Esophagus squamous epithelium (tissue), 5 donors: ENCODE measurements at places on chromosomes 13 and 19.

DNA sequence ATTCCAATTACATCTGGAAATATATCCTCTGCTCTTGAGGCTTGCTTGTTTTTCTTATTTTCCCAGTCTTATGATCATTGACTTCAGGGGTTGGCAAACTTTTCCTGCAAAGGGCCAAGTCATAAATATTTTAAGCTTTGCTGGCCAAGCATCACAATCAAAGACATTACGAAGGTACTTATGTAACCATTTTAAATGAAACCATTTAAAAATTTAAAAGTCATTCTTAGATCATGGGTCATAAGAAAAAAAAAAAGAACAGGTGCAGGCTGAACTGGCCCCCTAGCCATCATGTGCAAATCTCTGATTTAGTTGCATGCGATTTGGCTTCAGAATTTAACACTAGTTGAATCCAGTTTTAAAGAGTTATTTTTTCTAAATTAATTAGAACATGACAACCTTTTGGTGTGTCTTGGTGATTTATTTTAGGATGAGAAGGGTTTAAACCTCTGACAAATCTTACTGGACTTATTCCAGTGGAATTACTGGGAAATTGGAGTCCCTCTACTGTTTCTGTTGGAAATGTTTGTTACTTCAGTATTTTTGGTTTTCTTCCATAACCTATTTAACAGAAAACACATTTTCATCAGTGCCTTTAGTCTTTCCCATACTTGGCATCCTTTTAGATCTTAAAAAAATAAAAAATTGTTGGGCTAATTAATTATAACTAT lies 148.1 kb downstream of the NHLRC3 start:
- no peak for DNase-seq

GRCh38 chr13:49356223-49356622 lies 87.6 kb downstream of the CAB39L start:
- DNase-seq = no peak

DNA sequence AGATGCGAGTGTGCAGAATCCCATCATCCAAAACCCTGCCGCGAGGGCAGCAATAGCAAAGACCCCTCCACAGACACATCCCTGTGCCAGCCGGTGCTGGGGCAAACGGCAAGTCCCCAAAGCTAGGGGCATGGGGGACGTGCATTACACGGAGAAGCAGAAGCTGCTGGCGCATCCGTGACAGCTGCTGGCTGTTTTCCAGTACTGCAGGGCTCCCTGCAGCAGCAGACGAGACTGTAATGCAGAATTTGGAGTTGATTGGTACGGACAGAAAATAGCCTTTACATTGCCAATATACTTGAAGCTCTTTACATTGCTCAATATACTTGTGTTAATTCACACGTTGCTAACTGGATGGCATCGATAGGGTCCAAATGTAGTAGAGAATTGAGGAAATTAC lies 77.2 kb upstream of the TMTC4 start:
- DNase-seq = no peak

- DNase-seq = no peak
These were observed 1.6 kb upstream of the SLC7A10 start for GRCh38 chr19:33227242-33227650.

DNA sequence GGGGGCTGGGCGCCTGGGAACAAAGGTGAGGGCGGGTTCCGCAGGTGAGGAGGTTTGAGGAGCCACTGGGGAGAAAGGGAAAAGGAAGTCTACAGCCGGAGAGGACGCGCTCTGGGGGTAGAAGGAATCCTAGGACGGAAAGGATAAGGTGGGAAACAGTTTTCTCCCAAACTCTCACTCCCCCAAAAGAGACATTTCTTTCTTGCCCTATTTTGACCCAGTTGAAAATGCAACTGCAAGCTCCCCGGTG lies 651 bp upstream of the POLR1D start:
- DNase-seq = no peak

- DNase-seq = no peak
These were observed 28.1 kb downstream of the TFDP1 start for GRCh38 chr13:113612607-113613006.

DNA sequence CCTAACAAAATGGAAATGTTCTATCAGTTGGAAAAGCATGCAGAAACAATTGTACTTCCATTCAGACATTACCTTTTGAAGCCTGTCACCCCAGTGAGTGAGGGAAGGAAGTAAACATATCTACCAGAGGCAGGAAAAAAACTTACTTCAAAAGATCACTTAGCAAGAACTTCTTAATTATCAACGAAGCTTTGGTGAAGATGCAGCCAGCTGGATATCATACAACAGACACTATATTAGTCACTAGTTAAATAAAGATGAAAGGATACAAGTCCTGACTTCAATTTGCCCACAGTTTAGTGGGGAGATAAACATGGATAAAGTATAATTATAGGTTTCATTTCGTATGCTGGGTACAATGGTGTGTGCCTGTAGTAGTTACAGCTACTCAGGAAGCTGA lies 148.8 kb downstream of the TNFRSF19 start:
- no peak for DNase-seq

DNA sequence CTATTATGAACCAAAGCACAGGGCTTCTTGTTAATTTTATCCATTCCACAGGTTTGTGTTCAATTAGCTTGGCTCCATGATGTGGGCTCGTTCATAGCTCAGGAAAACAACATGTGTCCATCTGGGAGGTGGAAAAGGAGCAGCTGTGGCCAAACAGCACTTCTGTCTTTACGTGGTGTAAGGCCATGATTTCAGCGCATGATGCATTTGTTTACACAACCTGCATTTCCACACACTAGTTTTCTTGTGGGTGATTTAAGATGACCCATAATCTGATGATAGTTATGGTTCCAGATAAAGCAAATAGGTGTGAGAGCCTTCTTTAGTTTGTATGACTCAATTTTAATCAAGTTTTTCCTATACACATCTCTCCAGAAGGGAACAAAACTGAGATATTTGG lies 101.7 kb downstream of the TNFRSF19 start:
- no peak for DNase-seq

DNA sequence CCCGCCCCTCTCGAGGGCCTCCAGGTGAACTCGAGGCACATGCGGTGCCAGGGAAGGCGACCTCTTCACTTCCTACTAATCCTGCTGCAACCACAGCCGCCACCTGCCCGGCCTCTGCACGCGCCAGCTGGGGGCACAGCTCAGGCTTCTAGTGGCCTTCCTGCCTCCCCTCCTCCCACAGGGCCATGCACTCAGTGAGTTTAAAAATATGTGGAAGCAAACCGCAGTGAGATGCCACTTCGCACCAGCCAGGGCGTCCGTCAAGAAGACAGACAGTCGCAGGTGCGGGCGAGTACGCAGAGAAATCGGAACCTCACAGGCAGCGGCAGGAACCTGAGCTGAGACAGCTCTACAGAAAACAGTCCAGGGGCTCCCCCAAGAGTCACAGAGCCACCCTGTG lies 10.4 kb downstream of the LMNB2 start:
- no peak for DNase-seq

DNA sequence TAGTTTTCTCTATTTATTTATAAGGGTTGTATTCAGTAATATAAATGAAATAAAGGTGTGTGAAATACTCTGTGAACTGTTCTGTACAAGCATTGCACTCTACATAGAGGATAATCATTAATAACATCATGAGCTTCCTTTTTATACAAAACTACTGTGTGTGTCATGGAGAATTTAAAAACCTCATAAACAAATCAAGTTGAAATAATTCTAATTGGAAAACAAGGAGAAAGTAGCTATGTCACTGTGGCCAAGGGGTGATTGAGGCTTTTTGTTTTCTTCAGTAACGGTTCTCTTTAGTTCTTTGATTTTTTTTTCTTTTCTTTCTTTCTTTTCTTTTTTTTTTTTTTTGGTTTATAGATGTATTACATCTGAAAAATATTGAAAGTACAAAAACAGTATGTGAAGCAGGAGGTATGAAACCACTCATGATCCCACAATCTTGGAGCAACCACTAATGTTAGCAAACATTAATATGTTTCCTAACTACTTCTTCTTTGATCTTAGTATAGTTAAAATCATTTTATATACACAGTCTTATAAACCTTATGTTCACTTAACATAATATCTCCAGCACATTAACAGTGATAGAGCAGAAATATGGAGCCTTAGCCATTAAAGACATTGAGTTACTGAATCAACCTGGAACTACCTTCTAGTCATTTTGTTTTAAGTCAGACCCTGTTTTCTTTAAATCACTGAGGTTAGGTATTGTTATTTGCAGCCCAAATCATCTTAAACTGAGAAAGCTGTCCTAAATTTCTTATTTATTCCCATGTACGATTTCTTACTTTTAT lies 45.4 kb downstream of the WDFY2 start:
- DNase-seq = no peak

DNA sequence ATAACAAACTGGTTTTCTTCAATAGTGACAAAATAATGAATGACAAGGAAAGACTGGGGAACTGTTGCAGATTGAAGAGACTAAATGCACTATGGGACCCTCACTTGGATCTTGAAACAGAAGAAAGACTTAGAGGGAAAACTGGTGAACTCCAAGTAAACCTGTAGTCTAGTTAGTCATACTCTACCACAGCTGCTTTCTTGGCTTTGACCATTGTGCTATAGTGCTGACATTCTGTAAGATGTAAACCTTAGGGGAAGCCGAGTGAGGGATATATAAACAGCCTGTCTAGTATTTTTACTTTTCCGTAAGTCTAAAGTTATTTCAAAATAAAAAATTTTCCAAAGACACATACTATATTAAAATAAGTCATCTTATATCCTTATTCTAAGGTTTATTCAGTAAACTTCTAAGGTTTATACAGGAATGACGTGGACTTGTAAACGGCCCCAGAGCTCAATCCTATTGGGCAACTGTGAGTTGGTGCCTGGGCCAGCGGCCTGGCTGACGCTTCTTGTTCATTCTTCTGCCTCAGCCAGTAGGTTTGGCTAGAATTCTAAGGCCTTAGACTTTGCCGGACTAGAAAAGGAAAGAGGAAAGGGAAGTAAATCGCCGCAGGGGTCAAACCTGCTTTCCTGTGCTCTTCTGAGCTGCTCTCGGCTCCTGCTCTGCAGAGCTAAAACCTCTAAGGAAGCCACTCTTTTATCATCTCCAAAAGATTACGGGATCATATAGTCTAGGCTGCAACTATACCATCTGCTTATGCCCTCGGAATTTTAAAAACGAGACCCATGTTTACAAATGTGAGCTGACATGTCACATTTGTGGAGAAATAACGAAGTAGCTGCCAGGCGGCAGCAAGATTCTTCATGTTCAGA lies 33.6 kb upstream of the UBE2L5 start:
- peak; percentile 5 for DNase-seq

GRCh38 chr19:46825731-46826055 lies 25.0 kb downstream of the AP2S1 start:
- no peak for DNase-seq

DNA sequence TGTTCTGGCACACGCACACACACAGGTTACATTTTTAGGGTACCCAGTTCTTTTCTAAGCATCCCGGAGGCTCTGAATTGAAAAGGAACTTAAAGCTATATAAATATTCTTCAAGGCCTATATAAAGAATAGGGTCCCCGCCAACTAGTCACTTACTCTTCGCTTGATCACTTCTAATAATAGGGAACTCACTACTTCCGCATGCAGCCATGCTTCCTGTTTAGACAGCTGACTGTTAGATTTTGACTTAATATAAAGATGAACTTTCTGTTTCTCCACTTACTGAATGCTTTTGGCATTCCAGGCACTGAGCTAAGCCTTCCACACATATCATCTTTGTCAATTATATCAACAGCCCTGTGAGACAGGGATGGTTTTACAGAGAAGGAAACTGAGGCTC lies 259.6 kb downstream of the TSHZ3 start:
- DNase-seq = no peak

DNA sequence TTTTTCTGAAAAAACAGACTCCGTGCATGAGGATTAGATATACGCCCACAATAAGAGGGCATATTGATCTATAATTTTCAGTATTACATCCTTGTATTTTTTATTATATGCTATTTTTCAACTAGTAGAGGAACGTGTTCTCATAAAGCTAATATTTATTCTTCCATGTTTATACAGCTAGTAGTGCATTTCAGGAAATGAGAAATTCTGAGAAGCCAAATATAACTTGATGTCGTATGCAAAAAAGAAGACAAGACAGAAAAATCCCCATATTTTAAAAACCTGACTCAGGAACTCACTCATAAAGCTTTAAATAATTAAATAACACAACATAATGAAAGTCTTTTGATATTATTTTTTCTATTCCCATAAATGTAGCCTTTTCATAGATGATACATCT lies 308.6 kb downstream of the ENOX1 start:
- no peak for DNase-seq

- DNase-seq = no peak
These were observed 139.2 kb downstream of the PCDH20 start for GRCh38 chr13:61276401-61276800.

- DNase-seq = no peak
These were observed 174.3 kb downstream of the TSHZ3 start for GRCh38 chr19:31174948-31175347.

DNA sequence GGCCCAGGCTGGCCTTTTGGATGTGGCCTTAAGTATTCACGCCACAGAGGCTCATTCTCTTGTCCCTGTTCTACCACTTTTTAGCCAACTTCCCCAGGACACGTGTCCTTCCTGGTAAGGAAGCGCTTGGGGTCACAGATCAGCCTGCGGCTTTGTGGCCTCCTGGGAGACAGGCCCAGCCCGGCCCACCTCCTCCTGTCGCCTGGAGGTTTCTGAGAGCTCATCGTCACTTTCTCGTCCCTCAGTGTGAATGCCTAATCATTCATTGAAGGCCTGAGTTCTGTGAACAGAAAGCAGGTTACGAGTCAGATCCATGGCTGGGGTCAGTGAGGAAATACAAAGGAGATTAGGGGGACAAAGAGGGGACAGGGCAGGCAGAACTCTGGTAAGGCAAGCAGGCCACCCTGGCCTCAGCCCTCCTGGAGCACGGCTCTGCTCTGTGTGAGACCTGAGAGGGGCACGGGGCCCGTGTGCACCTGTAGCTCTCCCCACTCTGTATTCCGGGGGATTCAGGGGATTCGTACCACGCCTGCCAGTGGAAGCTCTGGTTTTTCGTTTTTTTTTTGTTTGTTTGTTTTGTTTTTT lies 38.6 kb upstream of the TSHZ3 start:
- DNase-seq = no peak
